Gastrocnemius medialis (tissue), 4 donors: ENCODE measurements at places on chromosomes 4 and X. TPM values are rescaled to one million over a fixed set of nuclear protein-coding genes. Genes with fewer than 3 reads are reported as not detected.

DNA sequence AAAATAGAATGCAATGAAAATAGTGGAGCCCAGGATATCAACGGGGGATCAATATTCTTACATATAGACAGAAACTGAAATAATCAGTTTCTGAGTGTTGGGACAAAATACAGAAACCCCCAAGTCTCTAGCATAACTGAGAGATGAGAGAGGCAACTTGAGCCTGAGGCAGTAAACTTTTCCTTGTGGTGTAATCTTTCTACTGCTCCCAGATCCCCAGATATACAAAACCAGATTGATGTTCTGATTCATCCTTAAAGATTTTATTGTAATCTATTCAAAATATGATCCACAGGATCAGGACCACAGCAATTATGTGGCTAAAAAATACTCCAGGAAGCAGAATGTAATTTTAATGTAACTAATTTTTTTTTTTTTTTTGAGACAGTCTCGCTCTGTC lies 2282.6 kb downstream of the ARAP2 start:
- no peak overlapping the region for H3K27ac ChIP-seq
- H3K4me3 ChIP-seq: no peak overlapping the region
- no peak for DNase-seq
- no peaks in the 10 kb centered on the region for H3K36me3 ChIP-seq

DNA sequence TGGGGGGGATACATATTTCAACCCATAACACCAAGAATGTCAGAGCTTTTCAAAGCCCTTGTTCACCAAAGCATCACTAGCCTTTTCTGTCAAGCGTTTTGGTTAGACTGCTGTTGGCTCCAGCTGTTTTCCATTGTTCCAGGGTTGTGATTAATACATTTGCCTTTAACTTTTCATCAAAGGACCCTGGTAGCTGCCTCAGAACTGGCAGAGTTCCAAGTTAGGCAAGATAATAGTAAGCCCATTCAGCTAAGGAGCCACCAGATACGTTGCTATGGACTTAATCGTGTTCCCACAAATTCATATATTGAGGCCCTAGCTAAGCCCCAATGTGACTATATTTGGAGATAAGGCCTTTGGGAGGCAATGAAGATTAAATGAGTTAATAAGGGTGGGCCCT lies 37.1 kb downstream of the ENOPH1 start:
- peaks cover 5% of the 10 kb centered on the region for H3K4me1 ChIP-seq
- no peak for DNase-seq
- no peak overlapping the region for H3K4me3 ChIP-seq
- no peaks in the 10 kb centered on the region for H3K36me3 ChIP-seq

- H3K36me3 ChIP-seq: no peaks in the 10 kb centered on the region
- DNase-seq: no peak
Observed at GRCh38 chrX:108399418-108400165, 38.6 kb downstream of the COL4A6 start.

GRCh38 chrX:81336455-81337152 lies 134.7 kb downstream of the SH3BGRL start:
- DNase-seq: no peak
- H3K4me3 ChIP-seq: no peak overlapping the region

DNA sequence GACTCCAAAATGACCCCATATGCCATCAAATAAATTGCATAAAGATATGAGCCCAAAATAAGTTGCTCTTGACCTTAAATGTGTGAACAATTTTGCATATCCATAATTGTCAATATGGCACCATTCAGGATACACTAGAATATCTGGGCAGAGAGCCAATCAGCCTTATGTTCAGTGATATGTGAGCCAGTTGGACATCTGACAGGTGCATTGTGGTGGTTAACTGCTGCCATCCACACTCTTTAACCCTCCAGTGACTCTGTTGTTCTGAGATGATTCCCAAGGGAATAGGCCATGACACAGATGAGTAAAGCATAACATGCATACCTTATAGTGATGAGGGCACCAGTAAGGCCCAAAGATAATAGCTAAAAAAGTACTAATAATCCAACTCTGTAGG lies 500.1 kb downstream of the PCDH18 start:
- DNase-seq: no peak
- H3K36me3 ChIP-seq: no peaks in the 10 kb centered on the region
- H3K4me3 ChIP-seq: no peak overlapping the region
- H3K4me1 ChIP-seq: no peaks in the 10 kb centered on the region
- no peaks in the 10 kb centered on the region for H3K27me3 ChIP-seq
- H3K27ac ChIP-seq: no peak overlapping the region

DNA sequence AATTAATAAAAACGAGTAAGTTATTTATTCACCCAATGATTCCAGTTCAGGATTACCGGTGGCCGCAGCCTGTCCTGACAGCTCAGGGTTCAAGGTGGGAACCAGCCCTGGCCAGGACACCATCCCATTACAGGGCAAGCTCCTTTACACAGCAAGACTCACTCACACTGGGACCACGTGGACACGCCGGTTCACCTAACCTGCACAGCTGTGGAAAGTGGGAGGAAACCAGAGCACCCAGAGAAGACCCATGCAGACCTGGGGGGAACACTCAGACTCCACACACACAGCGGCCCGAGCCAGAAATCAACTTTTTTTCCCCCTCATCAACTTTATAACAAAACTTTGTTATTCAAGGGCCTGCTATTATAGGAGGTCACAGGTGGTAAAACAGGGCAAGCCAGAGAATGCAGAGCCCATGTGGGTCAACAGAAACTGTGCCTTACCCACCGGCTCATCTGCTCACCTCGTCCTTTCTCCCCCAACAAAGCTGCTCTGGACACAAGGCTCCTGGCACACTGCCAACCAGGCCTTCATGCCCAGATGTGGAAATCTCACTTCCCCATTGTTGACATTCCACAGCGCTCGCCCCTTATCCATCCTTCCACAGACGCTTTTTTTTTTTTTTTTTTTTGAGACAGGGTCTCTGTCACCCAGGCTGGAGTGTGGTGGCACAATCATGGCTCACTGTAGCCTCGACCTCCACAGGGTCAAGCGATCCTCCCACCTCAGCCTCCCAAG lies 8.0 kb upstream of the ODAPH start:
- H3K27ac ChIP-seq: no peak overlapping the region
- H3K4me3 ChIP-seq: no peak overlapping the region
- no peaks in the 10 kb centered on the region for H3K27me3 ChIP-seq
- peak; percentile 34 for DNase-seq
- H3K4me1 ChIP-seq: no peaks in the 10 kb centered on the region

GRCh38 chr4:116664198-116664597 lies 421.2 kb downstream of the TRAM1L1 start:
- no peaks in the 10 kb centered on the region for H3K4me1 ChIP-seq
- DNase-seq: no peak
- no peak overlapping the region for H3K27ac ChIP-seq
- no peaks in the 10 kb centered on the region for H3K27me3 ChIP-seq
- no peak overlapping the region for H3K4me3 ChIP-seq

GRCh38 chr4:99856166-99856565 lies 38.1 kb downstream of the LAMTOR3 start:
- no peak for DNase-seq
- no peaks in the 10 kb centered on the region for H3K36me3 ChIP-seq
- H3K4me1 ChIP-seq: no peaks in the 10 kb centered on the region
- H3K27ac ChIP-seq: no peak overlapping the region

- H3K4me1 ChIP-seq: peaks cover 41% of the 10 kb centered on the region
- no peaks in the 10 kb centered on the region for H3K36me3 ChIP-seq
- H3K27ac ChIP-seq: peak overlapping the region; percentile 70
- H3K4me3 ChIP-seq: no peak overlapping the region
- DNase-seq: no peak
- H3K27me3 ChIP-seq: no peaks in the 10 kb centered on the region
Observed at GRCh38 chr4:119100655-119101054, 35.0 kb upstream of the MYOZ2 start.

DNA sequence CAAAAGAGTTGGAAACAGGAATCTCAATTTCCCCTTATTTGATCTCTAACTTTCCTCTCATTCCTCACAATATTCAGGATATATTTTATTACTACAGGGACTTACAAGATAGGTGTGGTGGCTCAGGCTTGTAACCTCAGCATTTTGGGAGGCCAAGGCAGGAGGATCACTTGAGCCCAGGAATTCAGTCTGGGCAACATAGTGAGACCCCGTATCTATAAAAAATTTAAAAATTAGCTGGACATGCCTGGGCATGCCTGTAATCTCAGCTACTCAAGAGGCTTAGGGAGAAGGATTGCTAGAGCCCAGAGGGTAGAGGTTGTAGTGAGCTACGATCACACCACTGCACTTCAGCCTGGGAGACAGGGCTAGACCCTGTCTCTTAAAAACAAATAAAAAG lies 200.4 kb downstream of the CAMK2D start:
- no peak overlapping the region for H3K27ac ChIP-seq
- no peaks in the 10 kb centered on the region for H3K36me3 ChIP-seq
- no peak overlapping the region for H3K4me3 ChIP-seq

DNA sequence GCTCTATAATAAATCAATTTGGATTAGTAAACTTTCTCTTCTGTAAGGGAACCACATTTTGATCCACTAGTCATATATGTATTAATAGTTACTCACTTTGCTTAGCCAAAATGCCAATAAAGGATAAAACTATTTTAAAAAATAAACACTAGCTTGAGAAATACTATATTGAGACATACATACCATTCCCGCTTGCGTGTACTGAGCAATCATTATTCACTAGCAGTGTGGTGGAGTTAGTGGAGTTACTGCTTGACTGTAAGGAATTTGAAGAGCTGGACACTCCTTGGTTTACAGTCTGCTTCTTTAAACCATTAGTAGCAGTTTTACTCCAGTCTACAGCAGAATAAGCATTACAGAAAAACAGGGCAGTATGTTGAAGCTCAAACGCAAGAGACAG lies 10.8 kb upstream of the PHKA2 start:
- no peak overlapping the region for H3K27ac ChIP-seq
- no peaks in the 10 kb centered on the region for H3K27me3 ChIP-seq
- no peaks in the 10 kb centered on the region for H3K36me3 ChIP-seq
- DNase-seq: no peak

GRCh38 chr4:56261027-56261426 lies 126.3 kb downstream of the AASDH start:
- H3K4me1 ChIP-seq: no peaks in the 10 kb centered on the region
- no peak overlapping the region for H3K4me3 ChIP-seq
- DNase-seq: no peak
- H3K36me3 ChIP-seq: no peaks in the 10 kb centered on the region
- no peaks in the 10 kb centered on the region for H3K27me3 ChIP-seq

DNA sequence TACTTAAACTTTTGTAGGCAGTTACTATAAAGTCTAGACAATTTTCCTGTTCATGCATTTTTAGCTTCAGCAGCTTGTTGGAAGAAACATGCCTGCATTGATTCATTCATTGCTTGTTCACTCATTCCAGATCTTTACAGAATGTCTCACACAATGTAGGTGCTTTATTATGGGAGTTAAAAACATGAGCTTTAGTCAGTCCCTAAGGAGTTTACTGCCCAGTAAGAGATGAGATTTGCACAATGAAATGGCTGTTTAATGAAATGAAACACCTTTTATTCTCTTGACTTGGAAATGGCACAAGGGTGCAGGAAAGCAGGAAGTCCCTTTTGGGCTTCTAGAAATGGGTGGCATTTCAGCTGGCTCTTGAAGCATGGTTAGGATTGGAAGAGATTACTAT lies 2.9 kb downstream of the NOCT start:
- no peak overlapping the region for H3K4me3 ChIP-seq
- H3K27me3 ChIP-seq: no peaks in the 10 kb centered on the region
- H3K4me1 ChIP-seq: peaks cover 34% of the 10 kb centered on the region
- no peak overlapping the region for H3K27ac ChIP-seq

DNA sequence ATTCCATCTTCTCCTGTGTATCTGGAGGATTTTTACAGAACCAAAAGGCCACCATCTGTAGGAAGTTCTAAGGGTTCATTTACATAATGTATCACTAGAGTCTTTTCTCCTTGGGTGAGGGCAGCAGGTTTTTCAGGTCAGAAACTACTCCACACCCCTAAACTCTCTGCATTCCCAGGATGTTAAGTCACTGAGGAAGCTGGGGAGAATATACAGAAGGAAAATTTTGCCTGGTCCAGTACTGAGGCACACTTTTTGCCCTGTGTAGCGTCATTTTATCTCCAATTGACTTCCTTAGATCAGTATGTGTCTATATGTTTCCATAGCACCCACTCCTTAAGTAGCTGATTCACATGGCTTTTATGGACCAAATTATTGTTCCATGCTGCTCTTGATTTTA lies 17.0 kb downstream of the XKRX start:
- no peaks in the 10 kb centered on the region for H3K36me3 ChIP-seq
- no peaks in the 10 kb centered on the region for H3K4me1 ChIP-seq
- no peaks in the 10 kb centered on the region for H3K27me3 ChIP-seq
- no peak for DNase-seq

GRCh38 chr4:14217401-14217800 lies 589.9 kb upstream of the BOD1L1 start:
- H3K4me1 ChIP-seq: no peaks in the 10 kb centered on the region
- no peaks in the 10 kb centered on the region for H3K36me3 ChIP-seq
- H3K4me3 ChIP-seq: no peak overlapping the region

- no peak overlapping the region for H3K4me3 ChIP-seq
- no peaks in the 10 kb centered on the region for H3K36me3 ChIP-seq
- no peak for DNase-seq
- no peaks in the 10 kb centered on the region for H3K27me3 ChIP-seq
- no peak overlapping the region for H3K27ac ChIP-seq
- no peaks in the 10 kb centered on the region for H3K4me1 ChIP-seq
Observed at GRCh38 chr4:27100713-27101112, 240.1 kb downstream of the STIM2 start.

DNA sequence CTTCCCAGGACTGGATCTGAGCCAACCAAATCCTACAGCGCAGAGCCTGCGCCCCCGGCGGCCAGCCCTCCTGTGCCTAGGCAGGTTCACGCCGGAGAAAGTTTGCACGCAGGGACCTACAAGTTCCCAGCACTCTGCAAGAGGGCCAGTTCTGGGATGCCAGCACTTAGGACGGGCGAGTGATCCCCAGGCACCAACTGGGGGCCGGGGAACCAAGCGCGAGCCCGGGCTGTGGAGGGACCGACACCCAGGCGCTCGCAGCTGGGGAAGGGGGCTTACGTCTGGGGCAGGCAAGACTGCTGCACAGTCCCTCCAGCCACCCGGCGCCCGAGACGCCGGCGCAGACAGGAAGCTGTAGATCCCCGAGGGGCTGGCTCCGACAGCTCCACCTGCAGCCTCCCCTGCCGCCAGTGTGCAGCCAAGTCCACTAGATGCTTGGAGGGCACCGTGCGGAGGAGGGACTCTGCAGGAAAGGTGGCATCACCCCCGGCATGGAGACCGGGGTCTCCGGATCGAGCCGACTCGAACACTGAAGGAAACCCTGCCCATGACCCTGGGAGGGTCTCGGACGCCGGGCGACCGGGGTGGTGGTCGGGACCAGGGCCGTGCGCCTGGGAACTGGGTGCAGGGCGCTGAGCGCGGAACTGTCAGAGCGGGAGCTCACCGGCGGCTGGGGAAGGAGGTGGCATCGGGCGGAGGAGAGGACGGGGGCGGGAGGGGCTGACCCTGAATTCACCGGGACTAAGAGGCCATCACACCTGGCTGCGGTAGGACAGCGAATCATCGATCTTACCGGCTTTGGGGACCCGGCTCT lies 566 bp downstream of the CORIN start:
- no peak overlapping the region for H3K27ac ChIP-seq
- H3K36me3 ChIP-seq: no peaks in the 10 kb centered on the region
- DNase-seq: no peak
- peak overlapping the region; percentile 26 for H3K4me3 ChIP-seq
- H3K27me3 ChIP-seq: peaks cover 14% of the 10 kb centered on the region

GRCh38 chrX:106959901-106960300 lies 39.7 kb downstream of the CLDN2 start:
- H3K36me3 ChIP-seq: no peaks in the 10 kb centered on the region
- H3K4me1 ChIP-seq: no peaks in the 10 kb centered on the region
- no peak overlapping the region for H3K27ac ChIP-seq
- H3K4me3 ChIP-seq: no peak overlapping the region
- DNase-seq: no peak
- H3K27me3 ChIP-seq: no peaks in the 10 kb centered on the region

Gene XAGE2
- total RNA-seq: not detected

Gene DOCK11
- 5.7 TPM for total RNA-seq

Gene PAGE2B
- total RNA-seq: not detected

Gene PABPC1L2A
- total RNA-seq: not detected

Gene STS
- total RNA-seq: 2.3 TPM

Gene PRR27
- not detected for total RNA-seq

Gene SULT1B1
- total RNA-seq: 0.36 TPM
